Non-pigmented ciliary epithelial cell (primary cell): ENCODE measurements at places on chromosomes 16 and 17.

- DNase-seq: no peak
Observed at GRCh38 chr17:64223931-64224629, 39.0 kb downstream of the TEX2 start.

GRCh38 chr17:81390873-81391255 lies 4.4 kb upstream of the BAHCC1 start:
- DNase-seq: no peak

DNA sequence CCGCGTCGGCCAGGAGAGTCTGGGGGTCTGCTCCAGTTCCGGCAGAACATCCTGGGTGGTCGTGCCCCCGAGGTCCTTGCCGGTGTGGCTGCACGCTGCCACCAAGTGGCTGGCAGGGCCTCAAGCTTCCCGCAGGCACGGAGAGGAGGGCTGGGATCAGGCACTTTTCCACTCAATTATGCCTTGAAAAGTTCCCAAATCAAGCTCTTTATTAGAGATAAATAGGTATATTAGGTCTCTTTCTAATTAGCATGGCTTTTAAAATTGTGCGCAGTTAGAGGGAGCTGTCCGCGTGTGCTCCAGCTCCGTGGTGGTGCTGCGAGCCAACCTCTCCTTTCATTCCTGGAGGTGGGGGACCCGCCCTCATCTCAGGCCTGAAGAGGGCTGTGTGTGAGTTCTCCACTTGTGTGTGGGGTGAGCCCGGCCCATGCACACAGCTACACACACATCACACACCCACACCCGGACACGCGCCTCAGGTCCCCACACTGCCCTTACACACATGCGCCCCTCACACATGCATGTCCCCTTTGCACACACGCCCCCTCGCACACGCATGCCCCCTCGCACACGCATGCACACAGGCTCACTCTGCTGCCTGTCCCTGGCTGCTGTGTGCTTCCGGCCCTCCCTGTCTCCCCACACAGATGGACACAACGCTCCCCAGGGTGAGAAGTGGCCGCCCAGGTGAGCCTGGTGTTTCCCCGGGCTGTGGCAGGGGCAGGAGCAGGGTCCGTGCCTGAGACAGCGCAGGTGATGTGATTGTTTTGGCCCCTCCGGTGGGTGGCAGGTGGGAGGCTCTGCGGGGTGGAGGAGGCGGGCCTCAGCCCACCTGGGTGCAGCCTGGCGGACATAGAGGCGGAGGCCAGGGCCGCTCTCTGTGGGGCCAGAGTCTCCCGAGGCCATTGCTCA lies 28.8 kb downstream of the CACNA1H start:
- no peak for DNase-seq

DNA sequence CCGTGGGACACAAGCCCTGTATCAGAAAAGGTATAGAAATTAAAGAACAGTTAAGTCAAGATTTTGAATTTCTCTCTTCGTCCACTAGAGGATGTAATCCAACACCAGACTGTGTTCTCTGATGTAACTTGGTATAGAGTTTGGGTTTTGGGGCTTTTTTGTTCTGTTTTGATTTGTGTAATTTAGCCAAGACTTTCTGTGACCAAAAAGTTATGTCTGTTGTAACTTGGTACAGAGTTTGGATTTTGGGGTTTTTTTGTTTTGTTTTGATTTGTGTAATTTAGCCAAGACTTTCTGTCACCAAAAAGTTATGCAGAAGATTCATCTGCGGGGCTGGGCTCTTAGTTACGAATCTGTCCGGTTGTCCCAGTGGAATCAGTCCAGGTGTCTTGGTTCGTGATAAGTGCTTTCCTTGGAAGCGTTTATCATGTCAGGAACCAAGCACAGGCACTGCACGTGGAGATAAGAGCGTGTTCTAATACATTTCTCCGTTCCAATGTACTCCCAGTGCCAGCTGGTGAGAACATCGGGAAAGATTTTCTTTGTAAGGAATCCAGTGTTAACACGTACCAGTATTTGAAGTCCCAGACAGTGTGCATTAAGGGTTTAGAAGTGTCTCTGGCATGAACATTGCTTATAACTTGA lies 44.1 kb upstream of the SEC14L1 start:
- DNase-seq: no peak

DNA sequence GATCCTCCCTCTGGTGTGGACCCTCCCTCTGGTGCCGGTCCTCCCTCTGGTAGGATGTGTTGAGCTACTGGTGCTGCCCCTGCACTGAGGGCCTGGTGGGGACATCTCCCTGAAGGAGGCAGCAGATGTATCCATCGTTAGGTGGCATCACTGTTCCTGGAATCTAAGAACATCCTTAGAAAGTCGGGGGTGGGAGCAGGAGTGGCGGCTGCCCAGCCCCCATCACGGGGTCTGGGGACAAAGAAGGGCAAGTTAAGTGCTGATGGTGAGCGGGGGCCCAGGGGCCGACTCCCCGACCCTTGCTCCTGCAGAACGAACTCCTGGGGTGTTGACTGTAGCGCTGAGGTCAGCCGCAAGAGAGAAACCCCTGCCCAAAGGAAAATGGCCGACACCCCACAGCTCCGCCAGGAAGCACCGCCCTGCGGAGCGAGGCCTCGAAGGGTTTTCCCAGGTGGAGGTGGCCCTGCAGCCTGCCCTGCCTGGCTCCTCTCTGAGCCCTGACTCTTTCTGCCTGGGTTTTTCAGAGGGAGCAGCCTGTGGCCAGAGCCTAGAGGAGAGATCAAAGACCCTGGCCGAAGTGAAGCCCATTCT lies 5.5 kb downstream of the CTU2 start:
- no peak for DNase-seq

DNA sequence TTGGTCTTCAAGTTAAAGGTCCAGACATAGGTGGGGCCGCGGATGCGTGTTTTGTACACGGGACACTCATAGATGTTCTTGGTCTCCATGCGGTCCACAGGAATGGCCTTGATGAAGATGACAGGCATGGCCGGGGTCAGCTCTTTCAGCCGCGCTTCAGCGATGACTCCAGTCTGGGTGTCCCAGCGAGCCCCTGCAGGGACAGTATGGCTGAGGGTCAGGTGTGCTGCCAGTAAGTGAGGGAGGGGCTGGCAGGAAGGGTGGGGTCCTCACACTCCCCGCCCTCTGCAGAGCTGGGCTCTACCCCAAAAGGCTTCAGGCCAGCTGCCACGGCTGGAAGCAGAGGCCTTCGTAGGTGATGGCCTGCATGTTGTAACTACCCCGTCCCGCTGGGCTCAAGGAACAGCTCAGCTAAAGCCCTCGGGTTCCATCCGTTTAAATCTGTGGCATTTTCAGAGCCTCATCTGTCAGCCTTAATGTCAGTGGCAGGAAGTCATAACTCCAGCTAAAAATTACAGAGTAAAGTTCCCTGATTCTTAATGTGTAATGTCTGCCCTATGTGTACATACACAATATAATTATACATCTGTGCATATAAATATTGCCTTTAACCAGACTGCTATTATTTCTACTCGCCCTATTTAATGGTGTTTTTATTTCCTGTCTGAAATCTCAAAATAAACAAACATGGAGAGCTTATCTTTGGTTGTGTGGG lies 45.7 kb downstream of the PGS1 start:
- DNase-seq: no peak

GRCh38 chr17:72430611-72431432 lies 310.0 kb downstream of the SOX9 start:
- no peak for DNase-seq

DNA sequence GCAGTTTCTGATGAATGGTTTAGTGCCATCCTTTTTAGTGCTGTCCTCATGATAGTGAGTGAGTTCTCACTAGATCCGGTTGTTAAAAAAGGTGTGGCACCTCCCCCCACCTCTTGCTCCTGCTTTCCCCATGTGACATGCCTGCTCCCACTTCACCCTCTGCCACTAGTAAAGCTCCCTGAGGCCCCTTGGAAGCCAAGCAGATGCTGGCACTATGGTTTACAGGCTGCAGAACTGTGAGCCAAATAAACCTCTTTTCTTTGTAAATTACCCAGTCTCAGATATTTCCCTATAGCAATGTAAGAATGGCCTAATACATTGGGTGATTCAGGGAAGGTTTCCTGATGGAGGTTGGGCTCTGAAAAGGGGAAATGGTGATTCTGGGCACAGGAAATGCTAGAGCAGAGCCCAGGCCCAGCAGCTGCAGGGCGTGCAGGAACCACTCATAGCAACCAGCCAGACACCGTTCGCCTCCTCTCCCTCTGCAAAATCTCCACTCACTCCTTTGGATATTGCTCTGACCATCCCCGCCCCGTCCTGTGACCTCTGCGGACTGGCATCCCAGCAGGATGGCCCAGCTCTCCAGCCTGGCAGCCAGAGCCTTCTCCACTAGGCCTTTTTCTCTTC lies 2.6 kb upstream of the ADORA2B start:
- DNase-seq: no peak
